ENCODE measurements at places on chromosomes 11 and 22. TPM values are rescaled to one million over a fixed set of nuclear protein-coding genes. Genes with fewer than 3 reads are reported as not detected.

Gene SHANK2
- total RNA-seq, result 2.8 TPM

Gene INS
- not detected for total RNA-seq

Gene ZNRF3
- total RNA-seq, result 4.8 TPM

Gene APOC3
- not detected for total RNA-seq

Gene MRGPRE
- not detected for total RNA-seq

Gene GAL3ST1
- total RNA-seq, result 0.11 TPM

Gene OR51E2
- total RNA-seq, result 0.11 TPM

Gene KRTAP5-2
- not detected for total RNA-seq

Gene VSIG2
- total RNA-seq, result 0.50 TPM

Gene BIRC3
- 0.89 TPM for total RNA-seq

Gene FXYD2
- not detected for total RNA-seq
